ENCODE measurements at places on chromosomes 6 and 20.
A peak's percentile ranks its signal among the peaks of the same experiment; 100 is the strongest.

GRCh38 chr6:105564121-105564902 lies 161.4 kb upstream of the PREP start:
- no peak for DNase-seq

DNA sequence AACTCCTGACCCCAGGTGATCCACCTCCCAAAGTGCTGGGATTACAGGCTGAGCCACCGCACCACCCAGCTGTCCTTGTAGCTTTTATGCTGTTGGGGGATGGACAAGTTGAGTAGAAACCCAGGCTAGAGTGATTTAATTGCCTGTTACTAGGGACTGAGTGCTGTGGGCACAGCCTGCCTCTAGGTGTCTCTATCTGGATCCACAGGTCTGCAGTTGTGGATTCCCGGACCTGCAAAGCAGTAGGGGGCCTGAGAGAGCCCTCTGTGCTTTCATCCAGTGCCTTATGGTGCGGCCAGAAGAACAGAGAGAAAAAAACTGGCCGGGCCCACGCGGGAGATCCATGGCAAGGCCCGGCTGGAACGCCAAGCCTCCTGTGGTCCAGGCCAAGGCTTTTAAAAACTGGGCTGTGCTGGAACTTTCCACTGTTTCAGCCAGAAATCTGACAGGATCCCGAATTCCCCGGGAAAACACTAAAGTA lies 5.2 kb downstream of the SIRPA start:
- peak; percentile 39 for DNase-seq

- DNase-seq = no peak
Observed at GRCh38 chr6:41625442-41625841, 12.8 kb upstream of the MDFI start.

- DNase-seq = no peak
Observed at GRCh38 chr20:2890742-2891141, 17.5 kb downstream of the PTPRA start.

DNA sequence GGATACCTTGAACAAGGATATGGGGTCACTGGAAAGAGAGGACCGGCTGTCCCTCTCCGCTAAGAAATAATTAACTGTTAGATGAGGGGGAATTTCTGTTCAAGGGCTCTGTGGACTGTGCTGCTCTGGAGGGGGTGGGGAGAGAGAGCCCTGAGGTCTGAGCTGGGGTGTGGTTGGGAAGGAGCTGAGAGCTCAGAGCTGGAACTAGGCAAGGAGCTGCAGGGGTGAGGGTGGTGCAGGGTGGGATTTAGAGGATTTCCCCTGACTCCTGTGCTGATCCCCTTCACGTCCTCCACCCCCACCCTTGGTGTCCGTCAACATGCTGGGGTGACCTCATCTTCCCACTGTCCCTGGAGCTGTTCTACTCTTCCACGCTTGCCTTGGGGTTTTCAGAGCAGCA lies 52.5 kb downstream of the HLA-A start:
- no peak for DNase-seq

DNA sequence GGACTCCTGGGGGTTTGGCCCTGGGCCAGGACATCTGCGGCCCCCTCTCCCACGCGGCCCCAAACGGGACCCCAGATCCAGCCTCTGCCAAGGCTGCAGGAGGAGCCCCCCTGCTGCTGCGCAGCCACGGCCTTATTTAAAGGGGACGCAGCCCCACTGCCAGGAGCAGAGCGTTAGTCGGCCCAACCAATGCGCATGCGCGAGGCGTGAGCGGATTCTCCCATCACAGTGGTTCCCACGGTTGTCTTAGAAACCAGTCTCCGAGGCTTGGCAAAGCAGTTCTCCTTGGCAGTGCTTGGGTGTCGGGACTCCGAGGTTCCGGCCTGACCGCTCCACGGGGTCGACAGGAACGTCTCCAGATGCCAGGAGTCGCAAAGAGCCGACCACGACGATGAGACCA lies 288.3 kb upstream of the ZNF337 start:
- peak; percentile 46 for DNase-seq

DNA sequence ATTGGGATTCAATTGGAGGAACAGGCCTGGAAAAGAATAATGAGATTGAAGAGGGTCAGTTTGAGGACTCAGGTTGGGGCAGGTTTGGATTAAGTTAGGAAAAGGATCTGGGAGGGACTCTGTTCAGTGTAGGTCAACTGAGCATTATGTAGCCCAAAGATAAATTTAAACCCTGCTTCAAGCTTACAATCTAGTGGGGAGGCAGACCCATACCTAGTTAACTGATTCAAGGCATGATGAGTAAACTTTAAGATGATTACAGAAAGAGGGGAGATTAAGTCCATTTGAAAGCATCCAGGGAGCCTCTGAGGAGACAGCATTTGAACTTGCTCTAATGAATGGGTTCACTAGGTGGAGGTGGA lies 11.4 kb upstream of the LTA start:
- no peak for DNase-seq

DNA sequence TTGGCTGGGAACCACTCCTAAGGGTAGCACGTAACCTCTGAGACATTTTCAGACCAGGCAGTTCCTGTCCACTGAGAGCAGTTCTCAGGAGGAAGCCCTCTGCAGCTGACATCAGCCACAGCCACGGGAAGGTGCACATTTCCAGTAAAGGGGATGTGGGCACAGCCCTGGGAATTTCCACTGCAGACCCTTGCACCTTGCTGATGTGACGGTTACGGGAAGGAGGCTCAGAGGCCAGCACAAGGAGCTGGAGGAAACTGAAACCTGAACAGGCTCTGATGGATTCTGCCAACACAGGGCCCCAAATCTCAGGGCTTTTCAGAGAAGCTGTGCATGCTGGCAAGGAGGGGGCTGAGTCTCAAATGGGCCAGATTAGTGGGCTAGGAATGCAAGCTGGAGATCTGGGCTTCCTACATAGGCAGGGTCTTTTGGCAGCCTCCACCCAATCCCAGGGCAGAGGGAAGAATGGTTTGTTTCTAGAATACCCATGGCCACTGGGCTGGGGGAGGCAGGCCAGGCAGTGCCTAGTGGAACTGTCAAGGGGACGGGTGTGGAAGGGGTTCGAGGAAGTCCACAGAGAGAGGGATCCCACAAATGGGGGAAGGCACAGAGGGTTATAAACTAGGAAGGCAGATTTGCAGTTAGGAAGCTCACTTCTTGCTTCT lies 14.2 kb downstream of the EBF4 start:
- DNase-seq = peak; percentile 7

DNA sequence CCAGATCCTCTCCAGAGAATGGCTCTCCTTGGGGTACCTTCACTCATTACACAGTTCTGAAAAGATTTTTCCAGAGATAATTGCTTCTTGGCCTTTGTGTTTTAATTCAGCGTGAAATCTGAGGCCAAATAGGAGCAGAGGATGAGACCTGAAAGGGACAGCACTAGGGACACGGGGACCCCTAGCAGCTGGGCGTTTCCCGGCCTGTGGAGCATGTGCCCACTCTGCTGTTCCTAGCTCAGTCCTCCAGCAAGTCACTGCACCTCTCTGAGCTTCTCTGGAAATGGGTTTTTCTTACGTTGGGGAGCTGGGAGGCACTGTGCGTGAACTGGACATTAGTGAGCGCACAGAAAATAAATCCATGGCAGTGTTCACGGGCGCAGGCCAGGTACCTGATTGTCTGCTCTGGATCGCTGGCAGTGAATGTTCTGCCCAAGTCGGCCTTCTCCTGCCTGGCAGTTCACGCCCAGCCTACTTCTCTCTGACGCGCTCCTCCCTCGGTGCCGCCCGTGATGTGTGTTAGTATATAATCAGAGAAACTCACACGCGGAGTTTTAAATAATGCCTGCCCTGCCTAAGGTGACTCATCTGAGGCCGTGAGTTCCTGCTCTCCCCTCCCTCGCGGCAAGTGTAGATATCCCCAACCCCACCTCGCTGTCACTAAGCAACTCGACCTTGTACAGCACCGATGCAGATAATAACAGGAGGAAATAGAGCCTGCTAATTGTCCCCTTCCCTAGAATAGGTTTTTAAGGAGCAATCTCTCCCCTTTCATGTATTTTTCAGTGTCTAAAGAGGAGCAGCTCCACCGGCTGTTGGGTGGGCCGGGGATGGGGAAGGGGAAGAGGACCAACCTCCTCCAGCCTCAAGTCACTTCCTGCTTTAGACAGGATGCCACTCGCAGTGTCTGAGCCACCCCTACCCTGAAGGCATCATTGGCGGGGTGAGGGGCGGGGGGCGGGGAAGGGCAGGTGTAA lies 2.7 kb upstream of the TUBB2A start:
- DNase-seq = peak; percentile 86

DNA sequence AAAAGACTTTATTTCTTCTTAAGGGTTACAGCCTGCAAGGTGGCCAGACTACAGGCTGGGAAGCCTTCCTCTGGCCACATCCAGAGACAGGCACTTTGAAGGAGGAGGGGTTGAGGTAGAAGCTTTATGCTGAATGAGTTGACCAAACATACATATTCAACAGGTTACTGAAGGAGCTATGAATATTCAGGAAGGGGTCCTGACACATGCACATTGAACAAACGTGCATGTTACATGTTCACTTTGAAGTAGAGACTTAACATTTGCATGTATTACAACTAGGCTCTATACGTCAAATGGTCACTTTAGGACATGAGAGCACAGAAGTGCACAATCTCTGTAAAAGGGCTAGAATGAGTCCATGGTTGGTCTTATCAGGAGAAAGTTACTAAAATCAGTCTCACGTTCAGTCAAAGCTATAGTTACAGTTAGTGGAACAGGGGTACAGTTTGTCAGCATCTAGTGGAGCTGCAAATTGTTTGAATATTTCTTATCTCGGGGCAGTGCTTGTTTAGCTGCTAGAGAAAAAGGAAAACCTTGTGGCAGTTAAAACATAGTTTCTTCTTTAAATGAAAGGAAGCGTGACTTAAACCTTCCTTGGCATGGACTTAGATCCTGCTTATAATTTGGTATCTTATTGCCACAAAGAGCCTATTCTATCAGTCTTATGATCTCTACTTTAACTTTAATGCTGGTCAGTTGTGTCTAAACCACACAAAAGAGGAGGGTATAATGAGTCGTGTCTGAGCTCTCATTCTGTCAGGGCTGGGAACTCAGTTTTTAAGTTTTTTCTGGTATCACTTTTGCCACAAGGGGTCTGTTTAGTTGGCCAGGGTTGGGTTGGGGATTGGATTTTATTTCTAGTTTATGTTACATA lies 4.6 kb upstream of the ZSCAN9 start:
- DNase-seq = no peak

GRCh38 chr6:127404594-127405178 lies 54.5 kb downstream of the KIAA0408 start:
- no peak for DNase-seq

DNA sequence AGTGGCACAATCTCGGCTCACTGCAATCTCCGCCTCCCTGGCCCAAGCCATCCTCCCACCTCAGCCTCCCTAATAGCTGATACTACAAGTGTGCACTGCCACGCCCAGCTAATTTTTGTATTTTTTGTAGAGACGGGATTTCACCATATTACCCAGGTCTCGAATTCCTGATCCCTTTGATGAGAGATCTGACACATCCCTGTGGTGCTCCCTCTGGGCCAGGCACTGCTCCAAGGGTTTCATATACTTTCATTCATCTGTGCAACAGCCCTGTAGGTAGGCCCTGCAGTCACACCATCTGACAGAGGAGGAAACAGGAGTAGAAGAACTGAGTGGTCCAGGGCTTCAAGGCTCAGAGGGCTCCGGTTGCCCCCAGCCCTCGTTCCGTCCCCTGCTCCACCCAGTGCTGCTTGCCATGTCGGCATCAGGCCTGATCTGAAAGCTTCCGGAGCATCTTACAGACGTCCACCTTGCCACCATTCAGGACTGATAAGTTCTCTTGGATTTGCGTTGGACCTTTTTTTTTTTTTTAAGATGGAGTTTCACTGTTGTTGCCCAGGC lies 3.3 kb downstream of the ZGPAT start:
- no peak for DNase-seq

- no peak for DNase-seq
Observed at GRCh38 chr6:85669735-85670194, 27.1 kb upstream of the SYNCRIP start.
